ENCODE measurements at places on chromosomes 3 and 15. TPM values are rescaled to one million over a fixed set of nuclear protein-coding genes. Genes with fewer than 3 reads are reported as not detected.

DNA sequence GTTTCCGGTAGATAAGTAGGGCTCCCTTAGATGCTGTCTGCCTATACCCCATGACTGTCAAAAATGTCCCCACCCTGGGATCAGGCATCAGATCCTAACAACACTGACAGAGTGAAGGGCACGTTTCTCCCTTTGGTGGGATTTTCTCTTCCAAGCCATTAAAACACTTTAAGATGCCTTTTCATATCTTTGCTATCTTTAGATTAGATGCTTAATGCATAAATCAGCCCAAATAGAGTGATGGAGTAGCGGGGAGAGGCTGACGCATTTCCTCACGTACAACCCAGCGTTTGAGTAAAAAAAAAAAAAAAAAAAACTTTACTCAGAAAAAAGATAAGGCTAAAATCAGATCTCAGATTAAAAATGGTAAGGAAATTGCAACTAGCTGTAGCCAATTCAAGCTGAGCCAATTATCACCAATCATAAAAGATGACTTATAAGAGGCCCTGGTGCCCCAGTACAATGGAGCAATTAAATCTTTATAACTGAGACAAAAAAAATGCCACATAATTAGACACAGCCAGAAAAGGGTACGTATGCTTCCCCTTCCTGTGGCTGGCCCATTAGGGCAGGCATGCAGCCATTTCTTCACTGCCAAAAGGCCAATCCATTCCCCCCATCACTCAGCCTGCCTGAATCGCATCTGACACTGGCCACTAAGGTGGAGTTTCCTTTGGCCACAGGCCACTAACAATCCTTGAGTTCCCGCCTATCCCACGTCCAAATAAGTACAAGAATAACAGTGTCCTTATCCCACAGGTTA lies 45.0 kb downstream of the RFTN1 start:
- no peak overlapping the region for H3K27ac ChIP-seq
- peaks cover 28% of the 10 kb centered on the region for H3K4me1 ChIP-seq
- H3K27me3 ChIP-seq: no peaks in the 10 kb centered on the region
- peaks cover 50% of the 10 kb centered on the region for H3K36me3 ChIP-seq
- no peak overlapping the region for H3K4me3 ChIP-seq
- DNase-seq: no peak

- peaks cover 78% of the 10 kb centered on the region for H3K27me3 ChIP-seq
- peak overlapping the region; percentile 57 for H3K4me3 ChIP-seq
- peaks cover 11% of the 10 kb centered on the region for H3K4me1 ChIP-seq
Measured at GRCh38 chr15:29570948-29571791, 251.1 kb downstream of the TJP1 start.

Gene LPCAT4
- total RNA-seq: 56.0 TPM

- H3K4me1 ChIP-seq: peaks cover 26% of the 10 kb centered on the region
- H3K36me3 ChIP-seq: no peaks in the 10 kb centered on the region
- H3K27me3 ChIP-seq: no peaks in the 10 kb centered on the region
- H3K27ac ChIP-seq: no peak overlapping the region
Measured at GRCh38 chr3:23741036-23741706, 64.6 kb upstream of the UBE2E1 start.

DNA sequence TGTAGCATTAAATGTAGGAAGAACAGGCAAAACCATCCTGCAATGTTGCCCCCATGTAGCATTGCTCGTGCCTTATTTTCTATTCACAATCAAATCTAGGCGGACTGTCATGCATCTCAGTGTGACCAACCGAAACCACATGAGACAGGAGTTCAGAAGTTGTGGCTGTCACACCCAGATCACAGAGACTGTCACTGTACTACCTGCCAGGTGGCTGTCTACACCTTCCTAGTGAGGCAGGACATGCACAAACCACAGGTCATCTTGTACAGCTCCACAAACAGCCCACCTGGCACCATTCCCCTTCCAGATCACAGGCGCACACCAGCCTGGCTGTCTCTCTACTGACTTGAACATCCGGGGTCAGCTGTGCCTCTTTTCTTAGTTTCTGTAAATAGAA lies 392.8 kb downstream of the OCA2 start:
- H3K36me3 ChIP-seq: peaks cover 4% of the 10 kb centered on the region
- no peak overlapping the region for H3K4me3 ChIP-seq
- no peak overlapping the region for H3K27ac ChIP-seq
- peaks cover 2% of the 10 kb centered on the region for H3K27me3 ChIP-seq
- DNase-seq: no peak

GRCh38 chr3:117887901-117888300 lies 1146.7 kb downstream of the IGSF11 start:
- no peaks in the 10 kb centered on the region for H3K27me3 ChIP-seq
- H3K4me1 ChIP-seq: peaks cover 7% of the 10 kb centered on the region
- H3K36me3 ChIP-seq: no peaks in the 10 kb centered on the region
- no peak overlapping the region for H3K27ac ChIP-seq
- no peak for DNase-seq
- H3K4me3 ChIP-seq: no peak overlapping the region

GRCh38 chr15:51533672-51534398 lies 88.7 kb downstream of the DMXL2 start:
- H3K4me1 ChIP-seq: no peaks in the 10 kb centered on the region
- H3K27ac ChIP-seq: no peak overlapping the region
- H3K36me3 ChIP-seq: peaks cover 48% of the 10 kb centered on the region
- no peaks in the 10 kb centered on the region for H3K27me3 ChIP-seq
- no peak overlapping the region for H3K4me3 ChIP-seq

DNA sequence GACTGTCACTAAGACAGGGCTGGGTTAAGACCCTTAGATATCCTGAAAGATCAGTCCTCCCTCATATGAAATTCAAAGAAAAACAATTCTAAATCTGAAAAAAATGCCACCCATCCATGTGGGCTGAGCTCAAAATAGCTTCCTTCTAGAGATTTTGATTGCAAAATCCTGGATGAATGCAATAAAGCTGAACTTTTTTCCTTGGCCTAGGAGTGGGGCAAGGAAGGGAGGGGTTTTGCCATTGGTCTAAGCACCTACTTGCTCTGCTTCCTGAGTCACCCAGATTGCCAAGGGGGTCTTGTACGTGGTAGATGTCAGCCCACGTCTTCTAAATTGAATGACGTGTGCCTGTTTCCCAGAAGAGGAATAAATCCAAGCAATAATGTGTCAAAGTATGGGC lies 15.3 kb upstream of the SMAD3 start:
- H3K36me3 ChIP-seq: no peaks in the 10 kb centered on the region
- peaks cover 37% of the 10 kb centered on the region for H3K4me1 ChIP-seq
- DNase-seq: no peak

Gene AADAC
- not detected for total RNA-seq

DNA sequence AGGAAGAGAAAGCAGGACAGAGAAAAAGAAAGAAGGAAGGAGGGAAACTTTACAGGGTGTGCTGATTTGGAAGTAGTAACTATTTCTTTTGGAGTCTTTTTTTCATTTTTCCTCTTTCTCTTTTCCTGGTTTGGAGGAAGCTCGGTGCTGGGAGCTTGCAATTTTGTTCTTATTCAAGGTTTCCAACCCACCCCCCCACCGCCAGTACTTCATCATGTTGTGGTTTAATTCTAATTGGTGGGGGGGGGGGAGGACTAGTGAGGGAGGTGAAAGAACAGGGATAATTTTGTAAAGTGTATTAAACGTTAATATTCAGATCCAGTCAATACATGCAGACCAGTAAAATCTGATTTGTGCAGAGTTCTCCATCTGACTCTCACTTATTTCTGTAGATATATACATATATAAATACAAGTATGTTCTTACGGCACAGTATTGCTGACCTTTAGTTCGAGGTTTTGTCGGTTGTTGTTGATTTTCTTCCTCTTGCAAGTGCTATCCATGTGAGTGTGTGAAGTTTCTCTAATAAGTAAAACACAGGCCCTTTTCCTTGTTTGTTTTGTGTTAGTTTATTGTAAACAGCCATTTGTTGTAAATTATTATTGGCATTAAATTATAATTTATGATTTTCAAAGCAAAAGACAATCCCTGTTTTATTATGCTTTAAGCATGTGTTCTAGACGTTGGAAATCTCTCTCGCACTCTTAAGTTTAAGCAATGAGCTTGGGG lies 9.3 kb downstream of the NR2F2 start:
- peaks cover 87% of the 10 kb centered on the region for H3K36me3 ChIP-seq
- no peaks in the 10 kb centered on the region for H3K27me3 ChIP-seq
- H3K4me3 ChIP-seq: peak overlapping the region; percentile 99
- peaks cover 35% of the 10 kb centered on the region for H3K4me1 ChIP-seq

GRCh38 chr3:180433152-180433551 lies 168.8 kb upstream of the TTC14 start:
- H3K36me3 ChIP-seq: no peaks in the 10 kb centered on the region
- H3K4me3 ChIP-seq: no peak overlapping the region
- DNase-seq: no peak
- H3K4me1 ChIP-seq: no peaks in the 10 kb centered on the region

- no peaks in the 10 kb centered on the region for H3K4me1 ChIP-seq
- no peak for DNase-seq
- no peak overlapping the region for H3K4me3 ChIP-seq
- H3K27me3 ChIP-seq: peaks cover 36% of the 10 kb centered on the region
- H3K36me3 ChIP-seq: no peaks in the 10 kb centered on the region
Measured at GRCh38 chr15:84387086-84387485, 151.5 kb downstream of the GOLGA6L4 start.

Gene CSTA
- total RNA-seq: not detected

DNA sequence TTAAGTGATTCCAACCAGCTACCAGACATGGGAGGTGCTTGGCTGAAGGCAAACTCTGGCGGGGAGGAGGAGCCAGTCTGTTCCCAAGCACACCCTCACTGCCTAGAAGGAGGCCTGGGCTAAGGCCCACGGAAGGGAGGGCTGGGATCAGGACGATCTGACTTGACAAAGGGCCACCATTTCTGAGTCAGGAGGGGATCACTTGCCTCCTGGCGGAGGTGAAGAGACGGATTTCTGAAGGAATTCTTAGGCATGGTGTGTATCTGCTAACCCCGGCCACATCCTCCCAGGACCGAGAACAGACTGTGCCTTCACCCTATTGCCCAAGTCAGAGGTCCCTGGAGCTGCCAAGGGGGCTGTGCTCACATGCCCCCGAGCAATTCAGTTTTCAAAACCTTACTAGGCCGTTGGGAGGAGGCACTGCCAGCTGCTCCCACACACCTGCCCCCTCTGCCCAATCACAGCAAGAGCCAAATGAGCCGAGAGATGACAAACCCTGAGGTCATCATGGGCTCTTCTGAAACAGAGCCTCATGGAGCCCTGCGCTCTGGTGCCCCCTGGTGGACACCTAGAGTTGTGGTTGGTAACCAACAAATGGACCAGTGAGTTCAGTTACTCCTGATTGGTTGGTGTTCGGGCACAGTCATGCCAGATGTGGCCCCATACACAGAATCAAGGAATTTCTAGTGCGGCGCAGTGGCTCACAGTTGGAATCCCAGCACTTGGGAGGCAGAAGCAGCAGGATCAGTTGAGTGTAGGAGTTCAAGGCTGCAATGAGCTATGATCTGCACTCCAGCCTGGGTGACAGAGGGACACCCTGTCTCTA lies 6.5 kb upstream of the TNK2 start:
- H3K4me1 ChIP-seq: peaks cover 13% of the 10 kb centered on the region
- peak; percentile 95 for DNase-seq
- peaks cover 17% of the 10 kb centered on the region for H3K27me3 ChIP-seq
- peak overlapping the region; percentile 56 for H3K27ac ChIP-seq
- H3K36me3 ChIP-seq: no peaks in the 10 kb centered on the region

Gene ADPGK
- total RNA-seq: 51.8 TPM

DNA sequence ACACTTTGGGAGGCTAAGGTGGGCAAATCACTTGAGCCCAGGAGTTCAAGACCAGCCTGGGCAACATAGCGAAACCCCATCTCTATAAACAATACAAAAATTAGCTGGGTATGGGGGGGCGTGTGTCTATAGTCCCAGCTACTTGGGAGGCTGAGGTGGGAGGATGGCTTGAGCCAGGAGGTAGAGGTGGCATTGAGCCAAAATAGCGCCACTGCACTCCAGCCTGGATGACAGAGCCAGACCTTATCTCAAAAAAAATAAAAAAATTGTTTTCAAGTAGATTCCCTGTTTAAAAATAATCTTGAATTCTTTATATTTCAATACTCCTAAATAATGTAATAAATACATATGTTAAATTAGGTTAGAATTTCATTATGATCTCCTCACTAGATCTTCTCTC lies 9.8 kb downstream of the HMCES start:
- no peak overlapping the region for H3K27ac ChIP-seq
- peaks cover 20% of the 10 kb centered on the region for H3K36me3 ChIP-seq
- no peaks in the 10 kb centered on the region for H3K4me1 ChIP-seq
- no peak overlapping the region for H3K4me3 ChIP-seq

DNA sequence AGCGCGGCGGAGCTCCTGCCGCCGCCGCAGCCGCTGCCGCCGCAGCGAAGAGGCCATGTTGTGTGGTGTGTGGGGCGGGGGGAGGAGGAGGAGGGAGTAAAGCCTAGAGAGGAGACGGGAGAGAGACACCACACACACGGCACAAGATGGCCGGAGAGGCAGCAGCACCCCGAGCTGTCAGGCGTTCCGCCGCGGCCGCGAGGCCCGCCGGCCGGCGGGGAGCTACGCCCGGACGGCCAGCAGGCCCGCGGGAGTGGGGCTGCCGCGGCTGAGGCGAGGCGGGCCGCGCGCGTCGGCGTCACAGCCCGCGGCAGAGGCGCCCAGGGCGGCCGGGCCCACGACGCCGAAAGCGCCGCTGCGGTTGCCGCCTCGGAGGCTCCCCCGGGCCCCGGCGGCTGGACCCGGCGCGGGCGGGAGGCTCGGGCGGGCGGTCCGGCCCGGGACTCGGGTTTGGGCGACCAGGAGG lies 17.4 kb upstream of the CHD2 start:
- peaks cover 39% of the 10 kb centered on the region for H3K36me3 ChIP-seq
- DNase-seq: no peak
- peaks cover 36% of the 10 kb centered on the region for H3K4me1 ChIP-seq
- H3K27me3 ChIP-seq: no peaks in the 10 kb centered on the region
- peak overlapping the region; percentile 87 for H3K4me3 ChIP-seq
- H3K27ac ChIP-seq: no peak overlapping the region

- no peak for DNase-seq
- no peak overlapping the region for H3K4me3 ChIP-seq
- no peaks in the 10 kb centered on the region for H3K36me3 ChIP-seq
- peaks cover 22% of the 10 kb centered on the region for H3K27me3 ChIP-seq
Measured at GRCh38 chr3:190492966-190493365, 20.9 kb upstream of the IL1RAP start.

DNA sequence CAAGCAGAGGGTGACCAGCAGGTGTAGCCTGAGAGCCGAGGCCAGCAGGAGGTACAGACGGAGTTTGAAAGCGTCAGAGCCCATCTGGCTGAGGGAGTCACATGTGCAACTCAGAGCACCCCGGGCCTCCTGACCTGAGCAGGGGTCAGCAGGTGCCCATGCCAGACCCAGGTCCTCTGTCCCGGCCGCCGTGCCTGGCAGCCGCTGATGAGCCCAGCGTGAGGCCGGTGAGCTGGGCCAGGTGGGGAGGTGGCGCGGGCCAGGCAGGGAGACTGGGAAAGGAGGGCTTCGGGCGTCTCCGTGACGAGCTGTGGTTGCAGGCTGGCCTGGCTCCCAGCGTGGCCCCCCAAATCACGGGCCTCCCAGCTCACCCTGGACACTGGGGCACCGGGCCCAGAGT lies 130.9 kb downstream of the CHSY1 start:
- no peaks in the 10 kb centered on the region for H3K27me3 ChIP-seq
- H3K4me3 ChIP-seq: no peak overlapping the region
- DNase-seq: no peak
- peaks cover 54% of the 10 kb centered on the region for H3K4me1 ChIP-seq

Gene RHOV
- 0.46 TPM for total RNA-seq
